ENCODE measurements at places on chromosomes 12 and 14. TPM values are rescaled to one million over a fixed set of nuclear protein-coding genes. Genes with fewer than 3 reads are reported as not detected.

- peak; percentile 55 for DNase-seq
These were observed 2.8 kb downstream of the SRSF9 start for GRCh38 chr12:120466560-120467315.

DNA sequence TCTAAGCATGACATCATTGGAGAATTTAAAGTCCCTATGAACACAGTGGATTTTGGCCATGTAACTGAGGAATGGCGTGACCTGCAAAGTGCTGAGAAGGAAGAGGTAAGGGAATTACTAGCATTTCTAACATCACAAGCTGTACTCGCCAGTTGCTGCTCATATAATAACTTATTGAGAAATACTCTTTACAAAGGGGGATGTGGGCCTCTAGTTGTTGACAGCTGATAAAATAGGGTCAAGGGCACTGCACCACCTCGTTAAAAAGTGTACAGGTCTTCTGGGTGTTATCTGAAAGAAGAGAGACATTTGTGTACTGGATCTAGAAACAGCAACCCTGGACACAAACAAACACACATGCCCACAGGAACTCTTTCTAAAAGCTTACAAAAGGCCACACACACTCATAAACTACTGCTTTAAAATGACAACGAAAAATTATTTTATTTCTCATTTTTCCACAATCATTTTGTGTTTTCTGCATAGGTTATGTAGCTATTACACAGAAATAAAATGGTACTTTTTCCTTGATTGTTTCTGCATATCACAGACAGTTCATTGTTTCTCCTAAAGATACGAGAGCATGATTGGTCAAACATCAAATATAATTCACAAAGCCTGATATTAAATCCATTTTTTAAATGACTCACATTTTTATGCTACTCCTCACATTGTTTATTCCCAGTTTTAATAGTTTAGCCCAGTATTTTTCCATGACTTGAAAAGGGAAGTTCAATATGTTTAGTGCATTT, 391.1 kb downstream of the PAWR start:
- DNase-seq = no peak

DNA sequence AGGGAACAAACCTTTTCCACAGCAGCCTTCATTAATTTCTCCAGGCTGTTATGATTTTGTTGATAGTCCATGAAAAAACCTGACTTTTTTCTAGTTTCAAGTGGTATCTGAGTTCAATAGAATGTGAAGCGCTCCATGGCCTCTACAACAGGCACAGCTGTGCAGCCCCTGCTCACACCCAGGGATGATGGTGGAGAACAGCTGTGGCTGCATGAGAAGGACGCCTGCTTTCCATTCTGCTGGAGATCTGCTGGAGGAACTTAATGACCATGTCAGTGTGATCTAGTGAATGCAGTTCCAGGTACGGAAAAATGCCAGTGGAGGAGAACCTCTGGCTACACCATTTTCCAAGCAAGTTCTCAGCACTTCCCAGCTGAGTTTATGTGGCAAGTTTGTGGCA, 80.6 kb downstream of the PIWIL1 start:
- no peak for DNase-seq

DNA sequence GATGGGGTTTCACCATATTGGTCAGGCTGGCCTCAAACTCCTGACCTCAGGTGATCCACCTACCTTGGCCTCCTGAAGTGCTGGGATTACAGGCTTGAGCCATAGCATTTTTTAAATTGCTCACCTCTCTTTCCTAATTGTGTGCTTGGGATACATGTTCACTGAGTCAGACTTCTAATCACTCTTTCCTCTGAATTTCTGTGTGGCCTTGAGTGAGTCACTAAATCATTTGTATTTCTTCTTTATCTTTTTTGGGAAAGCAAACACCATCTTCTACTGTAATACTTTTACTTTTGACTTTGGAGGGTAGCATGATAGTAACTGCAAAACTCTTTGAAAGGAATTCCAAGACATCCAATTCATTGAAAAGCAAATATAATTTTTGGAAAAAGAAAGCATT, 60.8 kb downstream of the FLRT2 start:
- no peak for DNase-seq

SRRM4 gene
- total RNA-seq = not detected

C12orf54 gene
- not detected for total RNA-seq

DNA sequence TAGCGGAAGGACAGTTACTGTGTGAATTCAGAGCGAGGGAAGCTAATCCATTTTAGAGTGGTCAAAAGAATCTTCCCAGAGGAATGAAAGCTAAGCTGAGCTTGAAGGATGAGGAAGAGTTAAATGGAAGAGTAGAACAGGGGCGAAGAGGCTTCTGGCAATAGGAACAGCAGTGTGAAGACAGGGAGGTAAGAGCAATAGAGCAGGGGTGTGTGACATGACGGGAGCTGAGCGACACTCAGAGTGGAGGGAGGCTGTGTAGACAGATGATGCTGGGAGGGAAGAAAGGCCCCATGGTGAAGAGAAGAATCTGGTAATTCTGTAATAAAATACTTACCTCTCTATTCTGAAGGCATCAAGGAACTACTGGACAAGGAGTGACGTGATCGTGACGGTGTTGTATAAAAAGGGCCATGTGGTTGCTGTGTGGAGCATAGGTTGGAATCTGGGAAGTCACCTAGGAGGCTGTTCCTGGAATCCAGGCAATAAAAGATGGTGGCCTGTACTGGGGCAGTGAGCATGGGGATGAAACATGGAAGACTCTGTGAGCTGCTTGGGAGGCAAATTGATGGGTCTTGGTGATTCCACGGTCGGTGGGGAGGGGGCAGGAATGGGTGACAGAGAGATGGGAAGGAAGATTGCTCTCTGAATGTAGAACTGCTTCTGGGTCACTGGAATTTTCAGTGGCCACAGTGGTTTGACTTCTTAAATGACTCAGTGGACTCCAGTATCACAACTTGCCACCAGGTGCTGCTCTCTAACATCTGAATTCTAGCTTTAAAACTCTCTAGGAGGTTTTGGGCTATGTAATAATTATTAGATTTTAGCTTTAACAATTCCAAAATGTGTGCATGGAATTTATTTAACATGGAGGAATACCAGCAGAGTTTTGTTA, 164.1 kb downstream of the ATP23 start:
- DNase-seq = peak; percentile 35
